ENCODE measurements at places on chromosomes 4 and X. TPM values are rescaled to one million over a fixed set of nuclear protein-coding genes. Genes with fewer than 3 reads are reported as not detected.

The MRPS18C gene
- total RNA-seq, result 22.0 TPM

The NWD2 gene
- total RNA-seq, result not detected

The HCFC1 gene
- total RNA-seq, result 10.2 TPM

The NUDT10 gene
- total RNA-seq, result 1.8 TPM

The KLF8 gene
- 1.0 TPM for total RNA-seq
